AG04450 (cell line): ENCODE measurements at places on chromosomes 11 and 22.

GRCh38 chr11:105719073-105719822 is 109.4 kb downstream of the GRIA4 start:
- peak; percentile 10 for DNase-seq

DNA sequence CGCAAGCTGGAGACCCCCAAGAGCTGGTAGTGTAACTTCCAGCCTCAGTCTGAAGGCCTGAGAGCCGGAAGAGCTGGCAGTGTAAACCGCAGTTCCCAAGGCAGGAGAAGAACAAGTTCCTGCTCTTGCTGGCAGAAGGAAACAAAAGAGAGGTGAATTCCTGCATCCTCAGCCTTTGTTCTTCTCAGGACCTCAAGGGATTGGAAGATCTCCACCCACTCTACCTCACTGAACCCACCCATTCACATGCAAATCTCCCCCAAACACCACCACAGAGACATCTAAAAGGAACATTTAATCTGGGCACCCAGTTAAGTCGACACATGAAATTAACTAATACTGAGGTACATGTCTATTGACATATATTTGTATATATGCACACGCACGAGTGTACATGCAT is 1310.3 kb downstream of the TBC1D22A start:
- no peak for DNase-seq

DNA sequence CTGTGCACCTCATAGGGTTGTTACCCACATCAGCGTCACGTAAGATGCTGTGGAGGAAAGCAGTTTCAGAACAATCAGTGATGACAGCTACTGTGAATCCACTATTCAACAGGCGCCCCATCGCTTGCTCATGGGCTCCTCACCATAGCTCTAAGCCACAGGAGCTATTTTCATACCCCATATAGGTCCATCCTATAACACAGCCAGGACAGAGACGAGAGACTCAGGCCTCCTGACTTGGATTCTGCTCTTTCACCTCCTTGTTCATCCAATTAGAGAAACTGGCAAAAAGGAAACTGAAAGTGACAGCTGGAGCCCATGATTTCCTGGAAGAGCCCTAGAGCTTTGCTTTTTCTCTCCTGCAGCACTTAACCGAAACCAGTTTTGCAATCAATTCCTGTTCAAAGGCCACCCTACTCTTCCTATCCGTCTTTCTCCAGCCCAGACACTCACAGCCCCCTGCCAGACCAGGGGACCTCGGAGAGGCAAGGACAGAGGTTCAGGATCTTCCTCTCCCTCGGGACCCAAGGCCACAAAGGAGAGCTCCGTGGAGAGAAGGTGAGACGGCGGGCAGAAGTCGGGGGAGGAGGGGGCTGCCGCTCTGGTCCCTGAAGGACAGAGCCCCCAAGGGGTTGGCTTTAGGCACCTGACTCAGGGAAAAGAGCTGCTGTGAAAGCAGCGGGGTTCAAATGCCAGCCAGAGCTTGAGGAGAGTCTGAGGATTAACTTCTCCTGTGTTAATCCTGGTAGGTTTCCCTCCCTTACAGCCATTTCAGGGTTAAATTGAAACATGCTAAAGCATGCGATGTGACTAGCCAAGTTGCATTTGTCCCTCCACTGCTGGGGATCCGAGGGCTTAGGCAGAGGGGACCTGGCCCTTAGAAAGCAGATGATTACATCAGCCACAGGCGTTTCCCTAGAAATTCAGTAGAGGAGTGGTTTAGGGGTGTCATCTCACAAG is at the start of gene APOL6:
Gene APOL6 (plus strand): TSS at position 381 of the 960 bp plus-strand sequence. CDS start 7,980 bp downstream, outside the sequence.
- no peak for DNase-seq

- no peak for DNase-seq
Measured at GRCh38 chr22:41915035-41915785, at the start of gene SHISA8. SHISA8 (minus strand) TSS chr22:41915074; CDS start chr22:41914667, 407 bp downstream.

- no peak for DNase-seq
Measured at GRCh38 chr11:118791961-118792569, 1.1 kb upstream of the DDX6 start.

GRCh38 chr11:12868315-12869073 is 140.6 kb upstream of the RASSF10 start:
- no peak for DNase-seq

GRCh38 chr11:47552056-47552565 is 821 bp downstream of the CELF1 start:
- DNase-seq: no peak

GRCh38 chr11:100830978-100831732 is 144.1 kb downstream of the ARHGAP42 start:
- DNase-seq: no peak

DNA sequence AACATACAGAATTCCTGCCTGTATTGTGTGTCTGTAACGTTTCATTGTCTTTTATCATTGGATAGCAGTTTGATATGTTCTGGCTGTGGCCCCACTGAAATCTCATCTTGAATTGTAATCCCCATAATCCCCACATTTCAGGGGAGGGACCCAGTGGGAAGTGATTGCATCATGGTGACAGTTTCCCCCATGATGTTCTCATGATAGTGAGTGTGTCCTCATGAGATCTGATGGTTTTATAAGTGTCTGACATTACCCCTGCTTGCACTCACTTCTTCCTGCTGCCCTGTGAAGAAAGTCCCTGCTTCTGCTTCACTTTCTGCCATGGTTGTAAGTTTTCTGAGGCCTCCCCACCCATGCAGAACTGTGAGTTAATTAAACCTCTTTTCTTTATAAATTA is 19.6 kb upstream of the MTMR2 start:
- DNase-seq: no peak

DNA sequence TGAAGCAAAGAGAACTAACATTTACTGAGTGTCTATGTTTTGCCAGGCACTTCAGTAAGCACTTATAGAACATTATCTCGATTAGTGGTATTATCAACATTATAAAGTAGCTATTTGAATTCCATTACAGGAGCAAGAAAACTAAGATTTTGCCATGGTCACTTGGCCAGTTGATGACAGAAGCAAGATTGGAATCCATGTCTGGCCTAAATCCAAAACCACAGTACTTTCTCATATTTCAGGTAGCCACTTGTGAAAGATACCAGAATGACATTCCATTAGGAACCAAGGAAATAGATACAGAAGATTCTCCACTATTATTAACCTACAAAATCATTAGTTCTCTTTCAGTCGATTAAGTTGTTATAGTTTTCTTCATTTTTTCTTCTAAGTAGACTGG is 691.0 kb upstream of the API5 start:
- DNase-seq: no peak

- DNase-seq: no peak
Measured at GRCh38 chr22:42342426-42343120, 72.1 kb upstream of the TCF20 start.

- DNase-seq: no peak
Measured at GRCh38 chr11:104337273-104337672, 173.3 kb upstream of the PDGFD start.

DNA sequence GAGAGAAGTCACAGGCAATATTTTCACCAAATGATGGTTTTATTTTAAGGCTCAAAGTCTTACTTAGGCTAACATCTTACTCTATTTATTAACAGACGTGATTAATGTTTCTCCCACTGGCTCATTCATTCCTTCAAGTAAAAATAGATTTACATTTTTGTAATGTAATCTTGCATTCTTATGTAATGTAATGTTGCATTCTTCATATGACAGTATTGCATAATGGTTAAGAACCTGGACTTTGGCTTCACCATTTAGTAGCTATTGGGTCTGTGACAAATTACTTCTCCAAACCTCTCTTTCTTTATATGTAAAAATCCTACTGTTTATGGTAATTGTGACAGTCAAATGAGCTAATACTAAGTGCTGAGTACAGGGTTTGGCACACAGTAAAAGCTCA is 3.3 kb upstream of the DIXDC1 start:
- no peak for DNase-seq

- DNase-seq: no peak
Measured at GRCh38 chr11:1281974-1282365, 27.5 kb downstream of the TOLLIP start.

- no peak for DNase-seq
Measured at GRCh38 chr11:10519630-10520029, 21.4 kb downstream of the RNF141 start.

GRCh38 chr11:109695696-109696095 is 273.7 kb downstream of the C11orf87 start:
- DNase-seq: no peak

DNA sequence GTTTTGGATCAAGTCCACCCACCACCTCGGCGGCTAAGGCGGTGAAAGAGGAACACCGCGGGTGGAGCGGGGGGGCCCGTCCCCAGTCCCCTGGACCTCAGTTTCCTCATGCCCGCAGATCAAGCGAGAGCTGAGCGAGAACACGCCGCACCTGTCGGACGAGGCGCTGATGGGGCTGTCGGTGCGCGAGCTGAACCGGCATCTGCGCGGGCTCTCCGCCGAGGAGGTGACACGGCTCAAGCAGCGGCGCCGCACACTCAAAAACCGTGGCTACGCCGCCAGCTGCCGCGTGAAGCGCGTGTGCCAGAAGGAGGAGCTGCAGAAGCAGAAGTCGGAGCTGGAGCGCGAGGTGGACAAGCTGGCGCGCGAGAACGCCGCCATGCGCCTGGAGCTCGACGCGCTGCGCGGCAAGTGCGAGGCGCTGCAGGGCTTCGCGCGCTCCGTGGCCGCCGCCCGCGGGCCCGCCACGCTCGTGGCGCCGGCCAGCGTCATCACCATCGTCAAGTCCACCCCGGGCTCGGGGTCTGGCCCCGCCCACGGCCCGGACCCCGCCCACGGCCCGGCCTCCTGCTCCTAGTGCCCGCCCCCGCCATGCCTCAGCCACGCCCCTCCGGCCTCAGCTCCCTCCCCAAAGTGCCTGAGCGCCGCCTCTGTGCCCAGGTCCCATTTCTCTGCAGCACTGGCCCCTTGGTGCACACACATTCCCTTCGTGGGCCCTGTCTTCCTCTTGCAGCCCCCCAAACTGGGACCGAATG is 12.7 kb downstream of the MAFF start:
- DNase-seq: no peak

- DNase-seq: no peak
Measured at GRCh38 chr11:35210876-35211546, 72.0 kb downstream of the CD44 start.

DNA sequence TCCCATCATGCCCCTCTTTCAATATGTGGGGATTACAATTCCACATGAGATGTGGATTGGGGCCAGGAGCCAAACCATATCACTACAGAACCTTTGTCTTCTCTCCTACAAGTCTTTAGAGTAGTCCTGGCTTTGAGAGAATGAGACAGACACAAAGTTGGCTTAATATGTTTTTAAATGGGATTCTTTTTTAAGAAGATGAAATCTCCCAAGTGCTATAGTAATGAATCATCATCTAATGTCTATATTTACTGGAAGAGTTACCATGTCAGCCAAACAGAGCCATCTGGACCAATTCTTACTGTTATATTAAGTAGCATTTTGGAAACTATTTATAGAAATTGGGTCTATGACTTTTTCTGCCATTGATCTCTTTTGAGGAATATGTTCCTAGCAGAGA is 38.1 kb upstream of the CARD18 start:
- peak; percentile 63 for DNase-seq

DNA sequence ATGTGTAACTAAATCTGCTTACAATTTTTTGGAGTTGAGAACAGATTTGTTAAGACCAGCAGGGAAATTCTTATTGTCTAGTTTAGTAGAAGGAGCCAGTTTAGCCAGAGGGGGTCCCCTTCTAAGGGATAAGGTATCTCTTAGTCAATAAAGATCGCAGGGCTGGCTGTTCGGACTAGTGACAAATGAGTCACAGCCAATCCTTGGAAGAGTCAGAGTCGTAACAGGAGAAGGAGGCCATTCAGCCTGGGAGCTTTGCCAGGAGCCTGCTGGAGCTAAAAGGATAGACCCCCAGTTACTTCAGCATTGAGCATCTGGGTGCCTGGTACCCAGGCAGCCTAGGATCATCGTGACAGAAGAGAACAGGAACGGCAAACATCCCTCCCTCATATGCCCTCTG is 191.6 kb upstream of the ARHGAP20 start:
- no peak for DNase-seq

DNA sequence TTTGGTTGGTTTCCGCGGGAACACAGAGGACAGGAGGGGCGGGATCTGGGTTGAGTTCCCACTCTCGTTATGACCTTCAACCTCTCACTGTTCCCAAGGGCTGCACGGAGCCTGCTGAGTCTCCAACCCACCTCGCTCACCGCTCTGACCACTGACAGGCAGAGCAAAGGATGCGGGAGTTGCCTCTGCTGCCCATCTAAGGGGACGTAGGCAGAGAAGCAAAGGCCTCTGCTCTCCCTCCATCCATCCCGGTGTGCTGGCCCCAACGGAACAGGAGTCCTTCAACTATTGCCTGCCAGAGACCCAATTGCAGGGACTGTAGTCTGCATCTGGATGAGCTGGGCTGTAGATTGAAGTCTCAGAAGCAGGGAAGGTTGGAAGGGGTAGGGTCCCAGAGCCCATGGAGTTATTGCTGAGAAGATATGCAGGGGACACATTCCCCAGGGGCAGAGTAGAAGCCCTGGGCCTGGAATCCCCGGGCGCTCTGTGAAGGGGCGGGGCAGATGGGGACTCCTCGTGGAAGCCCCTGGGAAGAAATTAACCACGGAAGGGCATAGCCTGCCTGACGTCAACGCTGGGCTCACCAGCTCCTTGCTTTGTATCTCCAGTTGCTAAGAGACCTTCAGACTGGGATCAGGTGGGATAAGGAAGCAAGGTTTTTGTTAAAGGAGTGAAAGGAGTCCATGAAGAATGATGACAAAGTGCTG is 12.7 kb upstream of the FXYD2 start:
- no peak for DNase-seq

- DNase-seq: no peak
Measured at GRCh38 chr22:23773483-23774113, 949 bp downstream of the MMP11 start.

DNA sequence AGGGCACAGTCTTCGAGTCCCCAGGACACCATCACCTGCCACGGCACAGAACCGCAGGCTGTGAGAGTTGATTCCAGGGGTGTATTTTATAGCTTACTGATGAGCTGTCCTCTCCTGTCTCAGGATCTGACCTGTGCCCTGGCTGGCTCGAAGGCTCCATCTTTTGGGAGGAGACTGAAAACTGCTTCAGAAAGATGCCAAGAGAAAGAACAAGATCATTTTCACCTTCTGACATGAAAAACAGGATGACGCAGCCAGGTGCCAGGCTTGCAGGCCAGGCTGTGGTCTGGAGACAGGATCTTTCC is 2.2 kb downstream of the MRGPRD start:
- no peak for DNase-seq

DNA sequence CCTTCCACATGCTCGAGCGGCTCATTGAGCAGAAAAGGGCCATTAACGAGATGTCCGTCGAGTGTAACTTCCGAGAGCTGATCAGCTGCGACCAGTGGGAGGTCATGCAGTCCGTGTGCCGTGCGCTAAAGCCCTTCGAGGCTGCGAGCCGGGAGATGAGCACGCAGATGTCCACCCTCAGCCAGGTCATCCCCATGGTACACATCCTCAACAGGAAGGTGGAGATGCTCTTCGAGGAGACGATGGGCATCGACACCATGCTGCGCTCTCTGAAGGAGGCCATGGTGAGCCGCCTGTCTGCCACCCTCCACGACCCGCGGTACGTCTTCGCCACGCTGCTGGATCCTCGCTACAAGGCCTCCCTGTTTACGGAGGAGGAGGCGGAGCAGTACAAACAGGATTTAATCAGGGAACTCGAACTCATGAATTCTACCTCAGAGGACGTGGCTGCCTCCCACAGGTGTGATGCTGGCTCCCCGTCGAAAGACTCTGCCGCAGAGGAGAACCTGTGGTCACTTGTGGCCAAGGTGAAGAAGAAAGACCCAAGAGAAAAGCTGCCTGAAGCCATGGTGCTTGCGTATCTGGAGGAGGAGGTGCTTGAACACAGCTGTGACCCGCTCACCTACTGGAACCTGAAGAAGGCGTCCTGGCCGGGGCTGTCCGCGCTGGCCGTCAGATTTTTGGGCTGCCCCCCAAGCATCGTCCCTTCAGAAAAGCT is 31.7 kb downstream of the ALG12 start:
- DNase-seq: no peak
